ENCODE measurements at places on chromosomes 12 and 14. TPM values are rescaled to one million over a fixed set of nuclear protein-coding genes. Genes with fewer than 3 reads are reported as not detected.

Gene RDH5
- polyA plus RNA-seq = 0.90 TPM

Gene C12orf56
- not detected for polyA plus RNA-seq

Gene ASPG
- polyA plus RNA-seq = not detected

Gene KRT82
- not detected for polyA plus RNA-seq

Gene NOS1
- not detected for polyA plus RNA-seq

Gene CD163L1
- polyA plus RNA-seq = not detected

Gene RASSF8
- not detected for polyA plus RNA-seq

Gene TM7SF3
- polyA plus RNA-seq = 50.1 TPM

Gene CFAP251
- not detected for polyA plus RNA-seq

Gene OS9
- polyA plus RNA-seq = 86.9 TPM

Gene RPGRIP1
- polyA plus RNA-seq = not detected

Gene ADSS1
- polyA plus RNA-seq = 1.6 TPM

Gene EFCAB11
- 2.0 TPM for polyA plus RNA-seq

Gene SMOC1
- not detected for polyA plus RNA-seq

Gene CEP290
- polyA plus RNA-seq = 9.8 TPM

Gene NXPH4
- polyA plus RNA-seq = not detected

Data from CD8-positive, alpha-beta memory T cell (primary cell).